ENCODE measurements at places on chromosomes 1 and 21.

GRCh38 chr1:207355060-207355459, 33.6 kb downstream of the CD55 start:
- DNase-seq = no peak

DNA sequence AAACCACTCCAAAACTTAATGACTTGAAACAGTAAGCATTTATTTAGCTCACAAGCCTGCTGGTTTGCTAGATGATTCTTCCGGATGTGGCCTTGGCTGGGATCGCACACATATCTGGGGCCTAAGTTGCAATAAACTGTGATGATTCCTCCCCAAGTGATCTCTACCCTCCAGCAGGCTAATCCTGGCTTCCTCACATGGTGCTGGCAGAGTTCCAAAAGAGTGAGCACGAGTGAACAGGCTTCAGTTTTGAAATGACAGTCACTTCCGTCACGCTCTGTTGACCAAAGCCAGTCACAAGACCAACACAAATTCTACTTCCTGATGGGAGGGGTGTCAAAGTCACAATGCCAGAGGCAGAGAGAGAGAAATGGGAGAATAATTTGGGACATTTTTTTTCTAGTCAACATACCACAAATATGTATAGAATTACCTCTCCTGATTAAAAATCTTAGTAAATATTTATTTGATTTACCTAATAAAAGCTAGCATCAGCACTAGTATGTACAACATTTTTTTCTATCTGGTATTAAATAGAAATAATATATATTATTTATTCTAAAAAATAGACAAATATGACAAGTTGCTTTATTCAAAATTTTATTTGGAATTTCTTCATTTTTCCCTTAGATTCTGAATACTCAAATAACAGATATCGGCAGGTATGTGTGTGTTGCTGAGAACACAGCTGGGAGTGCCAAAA, 292.7 kb downstream of the TPR start:
- DNase-seq = peak; percentile 73

DNA sequence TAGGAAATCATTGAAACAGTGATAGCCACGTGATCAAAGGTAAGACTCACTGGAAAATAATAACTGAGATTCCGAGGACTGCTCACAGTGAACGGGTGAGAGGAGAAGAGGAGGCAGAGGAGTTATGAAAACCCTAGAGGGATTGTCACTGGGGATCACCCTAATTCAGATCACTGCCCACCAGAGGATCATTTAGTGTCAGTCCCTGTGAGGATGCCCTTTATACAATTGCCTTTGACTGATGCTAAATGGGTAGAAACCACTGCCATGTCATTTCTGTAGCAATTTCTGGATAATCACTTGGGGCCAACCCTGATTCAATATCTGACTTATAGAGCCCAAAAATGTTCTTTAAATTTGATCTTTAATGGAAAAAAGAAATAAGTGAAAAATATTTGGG, 14.1 kb upstream of the VAV3 start:
- no peak for DNase-seq

GRCh38 chr1:226634166-226634588, 85.6 kb downstream of the STUM start:
- peak; percentile 50 for DNase-seq

DNA sequence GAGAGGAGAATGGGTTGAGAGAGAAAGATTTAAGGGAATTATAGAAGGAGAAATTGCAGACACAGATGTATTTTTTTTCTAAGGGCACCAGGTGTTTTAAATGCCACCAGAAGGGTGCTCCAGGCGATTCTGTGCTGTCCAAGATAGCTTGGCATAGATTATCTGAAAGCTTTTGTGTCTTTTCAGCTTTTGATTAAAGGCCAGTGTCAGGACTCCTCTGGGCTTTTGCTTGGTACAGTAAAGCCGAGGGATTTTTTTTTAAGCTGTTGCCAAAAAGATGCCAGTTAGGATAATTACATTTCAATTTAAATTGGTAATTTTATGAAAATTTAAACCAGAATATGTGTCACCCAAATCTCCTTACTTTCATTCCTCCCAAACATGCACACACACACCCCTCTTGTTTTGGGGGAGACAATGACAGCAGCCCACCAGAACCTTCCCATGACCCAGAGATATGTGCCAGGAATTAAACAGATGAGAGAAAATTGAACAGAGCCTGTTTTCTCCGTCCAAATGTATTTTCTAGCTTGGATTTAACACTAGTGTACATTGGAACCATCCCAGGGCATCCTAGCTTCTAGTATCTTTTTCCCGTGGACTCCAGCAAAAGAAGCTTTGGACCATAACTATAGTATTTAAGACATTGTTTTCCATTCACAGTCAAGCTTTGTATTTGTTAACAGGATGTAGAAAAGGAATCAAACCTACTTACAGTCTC, 670.7 kb upstream of the CXADR start:
- DNase-seq = no peak

DNA sequence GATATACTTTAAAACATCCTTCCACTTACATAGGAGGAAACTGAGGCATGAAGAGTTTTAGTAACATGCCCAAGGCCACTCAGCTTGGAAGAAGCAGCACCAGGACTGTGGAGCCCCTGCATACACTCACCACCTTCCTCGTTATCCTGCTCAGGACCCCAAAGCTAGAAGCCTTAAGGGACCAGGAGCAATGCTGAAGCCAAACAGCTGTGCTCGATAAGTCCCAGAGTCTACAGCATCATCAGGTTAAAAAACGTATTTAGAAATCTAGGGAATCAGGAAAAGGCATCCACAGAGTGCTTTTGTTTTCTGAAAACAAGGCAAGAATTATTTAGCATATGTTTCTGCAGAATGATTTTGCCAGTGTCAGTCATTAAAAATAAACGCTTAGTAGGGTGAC, 301.7 kb upstream of the ESRRG start:
- DNase-seq = no peak

DNA sequence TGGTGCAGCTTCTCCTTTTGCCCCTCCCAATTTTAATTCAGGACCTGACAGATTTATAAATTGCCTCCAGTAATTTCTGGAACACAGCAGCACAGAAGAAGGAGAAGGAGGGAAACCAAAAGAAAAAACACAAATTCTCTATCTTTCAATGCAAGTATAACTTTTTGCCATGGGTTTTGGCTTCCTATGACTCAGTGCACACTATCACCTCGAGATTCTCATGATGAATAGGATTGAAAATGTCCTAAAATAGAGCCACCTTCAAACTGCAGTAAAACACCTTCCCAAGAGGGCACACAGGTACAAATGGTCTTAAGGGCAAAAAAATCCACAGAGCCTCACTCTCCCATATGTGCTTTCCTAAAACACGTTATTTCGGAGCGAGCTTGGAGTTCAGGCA, 113.6 kb downstream of the HLCS start:
- no peak for DNase-seq

DNA sequence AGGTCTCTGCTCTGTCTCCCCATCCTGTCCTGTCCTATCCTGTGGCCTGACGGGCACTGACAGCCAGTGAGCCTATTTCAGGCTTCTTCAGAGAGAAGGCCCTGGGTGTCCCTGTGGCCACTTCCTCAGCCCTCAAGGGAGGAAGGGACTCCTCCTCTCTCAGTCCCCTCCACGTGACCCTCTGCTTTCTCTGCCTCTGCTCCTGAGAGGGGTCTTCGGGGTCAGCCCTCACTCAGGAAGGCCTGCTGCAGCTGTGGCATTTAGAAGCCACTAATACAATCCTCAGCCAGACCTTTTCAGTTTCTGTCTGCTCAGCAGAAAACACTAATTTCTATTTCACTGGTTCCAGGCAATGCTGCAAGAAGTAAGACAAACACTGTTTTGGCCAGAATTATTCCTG, 43.6 kb upstream of the ETV3 start:
- no peak for DNase-seq

GRCh38 chr1:247077213-247077612, 1.4 kb downstream of the ZNF670 start:
- peak; percentile 21 for DNase-seq

GRCh38 chr1:109259674-109260557, 10.6 kb downstream of the CELSR2 start:
- DNase-seq = no peak

GRCh38 chr1:50418600-50419109, 4.6 kb downstream of the DMRTA2 start:
- no peak for DNase-seq

- DNase-seq = no peak
Measured at GRCh38 chr1:16229976-16230740, 6.8 kb downstream of the CPLANE2 start.

DNA sequence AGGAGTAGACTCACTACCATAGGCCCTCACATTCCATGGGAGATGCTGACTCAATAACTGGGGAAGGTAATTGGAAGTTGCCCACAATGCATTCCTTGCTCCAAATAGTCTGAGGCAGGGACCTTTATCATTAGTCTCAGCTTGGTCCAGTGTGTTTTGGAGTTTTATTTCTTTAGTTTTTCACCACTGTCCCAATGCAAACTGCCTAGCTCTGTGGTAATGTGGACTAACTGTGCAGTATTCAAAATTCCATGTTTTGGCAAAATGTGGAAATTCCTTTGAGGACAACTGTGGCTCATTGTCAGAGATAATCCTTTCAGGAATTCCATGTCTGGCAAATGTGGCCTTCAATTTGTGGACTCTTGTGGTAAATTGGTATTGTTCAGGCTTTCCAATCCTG, 78.1 kb upstream of the PAPPA2 start:
- no peak for DNase-seq

DNA sequence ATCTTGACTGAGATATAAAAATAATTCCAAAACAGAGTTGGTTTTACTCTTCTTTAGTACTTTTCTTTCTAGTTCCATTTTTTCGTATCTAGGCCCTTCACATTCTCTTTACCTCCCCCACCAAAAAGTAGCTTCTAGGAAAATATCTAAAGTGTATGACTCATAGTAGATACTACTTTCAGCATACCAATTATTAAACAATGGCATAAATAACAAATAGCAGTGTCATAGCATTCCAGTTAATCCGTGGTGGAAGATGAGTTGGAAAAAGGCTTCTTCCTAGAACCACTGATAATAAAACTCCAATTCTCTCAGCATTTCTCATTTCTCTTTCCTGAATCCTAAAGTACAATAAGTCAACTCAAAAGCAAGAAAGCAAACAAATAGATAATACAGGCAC, 859.0 kb upstream of the B3GALT2 start:
- peak; percentile 52 for DNase-seq

GRCh38 chr1:36857754-36858153, 176.6 kb downstream of the GRIK3 start:
- no peak for DNase-seq

GRCh38 chr1:54610048-54610447, 13.3 kb downstream of the FAM151A start:
- DNase-seq = no peak

GRCh38 chr1:5949085-5949760, 43.0 kb downstream of the NPHP4 start:
- no peak for DNase-seq

DNA sequence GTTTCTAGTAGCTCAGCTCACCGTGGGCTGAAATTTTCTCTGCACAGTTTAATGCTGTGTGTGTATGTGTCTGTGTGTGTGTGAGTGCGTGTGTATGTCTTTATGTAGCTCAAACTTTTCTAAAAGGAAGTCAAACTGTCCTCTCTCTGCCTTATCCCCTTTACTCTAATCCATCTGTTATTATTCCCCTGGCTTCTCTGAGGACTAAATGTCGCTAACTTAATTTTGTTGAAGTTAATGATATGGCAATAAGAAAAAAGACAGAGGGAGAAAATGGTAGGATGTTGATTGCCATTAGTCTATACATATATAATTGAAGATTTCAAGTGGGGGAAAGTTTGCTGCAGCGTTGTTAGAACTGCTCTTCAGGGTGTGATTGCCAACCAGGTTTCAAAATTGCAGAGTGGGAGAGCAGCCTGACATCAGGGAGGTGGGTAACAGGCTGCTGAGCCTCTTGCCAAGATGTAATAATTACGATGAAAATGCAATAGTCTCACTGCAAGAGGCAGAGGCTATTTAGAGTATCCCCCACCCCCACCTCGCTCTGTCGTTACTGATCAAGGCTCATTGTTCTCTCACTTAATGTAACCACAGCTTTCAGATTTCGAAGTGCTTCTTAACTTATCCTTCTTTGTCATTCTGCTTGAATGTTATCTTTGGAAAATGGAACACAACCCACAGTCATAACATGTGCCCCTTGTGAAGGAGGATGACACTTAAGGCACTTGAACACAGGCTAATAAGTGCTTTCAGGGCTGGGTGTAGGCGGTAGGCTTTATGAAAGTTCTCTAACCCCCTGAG, 559.0 kb upstream of the PLXNA2 start:
- no peak for DNase-seq

DNA sequence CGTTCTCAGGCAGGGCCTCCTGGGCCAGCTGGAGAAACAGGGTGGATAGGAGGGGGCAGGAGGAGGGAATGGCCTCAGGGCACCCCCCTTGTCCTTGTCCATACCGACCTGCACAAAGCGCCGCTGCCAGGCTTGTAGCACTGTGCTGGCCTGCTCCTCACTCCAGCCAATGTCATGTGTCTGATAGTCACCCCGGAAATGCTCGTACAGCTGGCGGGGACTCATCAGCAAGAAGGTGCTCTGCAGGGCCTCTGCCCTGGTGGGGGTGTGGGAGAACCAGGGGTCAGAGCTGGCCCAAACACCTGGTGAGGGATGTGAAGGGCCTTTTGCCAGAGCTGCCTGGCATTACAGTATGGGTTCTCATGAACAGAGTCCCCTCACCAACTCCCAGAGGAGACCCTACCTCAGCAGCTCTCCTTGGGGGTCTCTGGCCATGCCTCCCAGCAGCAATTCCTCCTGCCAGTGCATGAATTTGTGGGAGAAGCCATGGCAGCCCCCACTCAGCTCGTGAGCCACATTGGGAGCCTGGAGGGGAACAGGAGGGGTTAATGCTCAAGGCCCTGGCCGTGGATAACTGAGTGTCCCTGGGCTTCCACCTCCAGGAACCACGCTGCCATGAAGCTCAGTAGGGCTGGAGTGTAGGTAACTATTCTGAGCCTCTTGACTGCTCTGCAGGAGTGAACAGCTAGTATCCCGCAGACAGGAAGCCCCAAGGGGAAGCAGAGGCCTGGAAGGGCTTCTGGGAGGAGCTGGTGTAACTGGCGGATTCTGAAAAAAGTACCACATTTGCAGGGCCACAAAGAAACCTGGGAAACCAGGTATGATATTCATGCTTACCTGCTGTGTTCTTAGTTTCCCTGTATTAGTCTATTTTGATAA, 13.3 kb downstream of the PTCH2 start:
- DNase-seq = no peak

GRCh38 chr1:200351826-200352549, 57.8 kb downstream of the ZNF281 start:
- DNase-seq = peak; percentile 99

- peak; percentile 97 for DNase-seq
Measured at GRCh38 chr1:8903908-8904650, 25.6 kb upstream of the ENO1 start.

GRCh38 chr1:162997499-162998285, 71.5 kb upstream of the RGS4 start:
- DNase-seq = peak; percentile 87

- no peak for DNase-seq
Measured at GRCh38 chr1:161188381-161188780, 10.5 kb downstream of the ADAMTS4 start.

Measured in fibroblast of upper back skin (primary cell).